Stimulated activated CD8-positive, alpha-beta memory T cell treated with anti-CD3 and anti-CD28 coated beads, Interleukin-7, amount 100 ng/mL, for 48 hours (primary cell): ENCODE measurements at places on chromosomes 3 and 15.

DNA sequence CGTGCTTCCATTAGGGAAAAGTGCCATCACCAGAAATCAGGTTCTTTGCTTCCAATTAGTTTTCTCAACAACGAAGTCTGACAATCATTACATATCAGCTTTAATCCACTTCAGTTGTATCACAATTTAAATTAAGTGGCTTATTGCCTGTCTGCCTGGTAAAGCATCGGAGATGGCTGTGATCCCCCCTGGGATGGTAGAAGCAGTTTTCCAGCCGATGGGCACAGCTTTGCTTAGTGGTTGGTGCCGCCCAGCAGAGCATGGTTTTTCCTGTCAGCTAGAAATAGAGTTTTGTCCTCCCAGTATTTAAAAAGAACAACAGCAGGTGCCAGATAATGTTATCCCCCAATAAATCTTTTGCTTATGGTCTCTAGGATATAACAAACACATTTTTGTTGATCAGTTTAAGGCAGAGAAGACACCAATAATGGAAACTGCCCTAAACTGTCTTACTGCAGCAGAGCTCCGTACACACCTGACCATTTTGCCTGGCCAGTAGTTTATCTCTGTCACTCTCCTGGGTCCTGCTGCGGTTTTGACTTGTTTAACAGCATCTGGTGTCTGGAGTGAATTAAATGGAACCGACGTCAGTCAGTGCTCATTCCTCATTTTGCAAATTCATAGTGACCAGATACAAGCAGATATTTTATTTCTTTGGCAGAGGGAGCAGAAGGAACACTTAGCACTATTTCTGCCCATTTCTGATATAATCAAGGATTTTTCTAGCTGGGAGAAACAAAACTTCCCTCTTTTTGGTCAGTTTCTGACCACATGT is 79.1 kb downstream of the SLC49A4 start:
- DNase-seq, result no peak

- DNase-seq, result no peak
Measured at GRCh38 chr3:18835021-18835420, 313.3 kb upstream of the KCNH8 start.

DNA sequence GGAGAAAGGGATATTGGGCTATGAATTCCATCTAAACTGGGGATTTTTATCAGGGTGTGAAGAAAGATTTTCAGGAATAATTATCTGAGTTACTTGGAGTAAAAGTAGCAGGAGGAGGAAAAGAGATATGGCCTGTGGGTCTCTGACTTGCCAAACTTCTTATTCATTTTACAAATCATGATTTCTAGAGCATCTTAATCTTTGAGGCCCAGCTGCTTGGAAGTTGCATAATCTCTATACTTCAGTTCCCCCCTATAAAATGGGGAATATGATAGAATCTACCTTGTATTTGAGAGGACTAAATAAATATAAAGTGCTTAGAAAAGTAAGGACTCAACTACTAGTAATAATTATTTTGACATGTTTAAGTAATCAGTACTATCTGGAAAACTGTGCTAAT is 11.0 kb upstream of the GABPB1 start:
- DNase-seq, result no peak

DNA sequence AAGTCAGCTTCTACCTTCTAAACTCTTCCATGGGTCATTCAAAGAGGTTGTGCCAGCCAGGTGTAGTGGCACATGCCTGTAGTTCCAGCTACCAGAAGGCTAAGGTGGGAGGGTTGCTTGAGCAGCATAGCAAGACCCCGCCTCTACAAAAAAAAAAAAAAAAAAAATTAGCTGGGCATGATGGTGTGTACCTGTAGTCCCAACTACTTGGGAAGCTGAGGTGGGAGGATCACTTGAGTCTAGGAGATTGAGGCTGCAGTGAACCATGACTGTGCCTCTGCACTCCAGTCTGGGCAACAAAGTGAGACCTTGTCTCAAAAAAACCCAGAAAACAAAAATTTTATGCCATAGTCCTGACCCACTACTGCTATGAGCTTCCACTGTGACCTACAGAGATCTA is 126.8 kb downstream of the MDFIC2 start:
- DNase-seq, result no peak

GRCh38 chr3:172513488-172513887 is 9.7 kb downstream of the TNFSF10 start:
- DNase-seq, result no peak

- DNase-seq, result no peak
Measured at GRCh38 chr3:134929976-134930375, 134.9 kb downstream of the EPHB1 start.

DNA sequence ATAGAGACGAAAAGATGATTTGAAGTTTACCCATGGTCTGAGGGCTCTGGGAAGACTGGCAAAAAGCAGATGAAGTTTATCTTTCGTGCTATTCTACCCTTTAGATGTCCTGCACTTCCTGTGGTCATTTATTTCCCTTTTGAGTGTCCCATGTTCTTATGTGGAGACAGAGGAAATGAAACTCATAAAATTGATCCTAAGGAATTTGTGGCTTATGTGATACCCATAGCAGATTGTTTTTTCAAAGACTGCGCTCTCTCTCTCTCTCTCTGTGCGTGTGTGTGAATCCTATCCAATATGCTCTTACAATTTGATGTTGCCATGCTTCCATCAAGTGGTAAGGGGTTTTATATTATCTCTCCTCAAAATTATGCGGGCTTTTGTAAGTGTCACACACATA is 607.5 kb upstream of the DPPA4 start:
- DNase-seq, result no peak

GRCh38 chr3:138687236-138687635 is 78.7 kb downstream of the FAIM start:
- no peak for DNase-seq

DNA sequence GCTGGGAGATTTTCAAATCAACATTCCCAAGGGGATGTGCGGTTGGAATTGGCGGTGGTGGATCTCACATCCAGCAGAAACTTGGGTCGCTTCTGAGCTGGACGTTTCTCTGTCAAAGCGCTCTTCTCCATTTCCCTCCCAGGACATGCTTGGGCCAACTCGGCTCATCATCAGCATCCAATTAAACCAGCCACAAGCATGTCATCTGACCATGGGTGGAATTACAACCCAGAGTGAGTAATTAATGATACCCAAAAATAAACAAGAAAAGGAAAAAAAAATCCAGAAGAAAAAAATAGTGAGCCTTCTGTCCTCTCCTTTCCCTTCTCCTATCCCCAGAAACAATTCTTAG is 111.2 kb downstream of the XXYLT1 start:
- no peak for DNase-seq

DNA sequence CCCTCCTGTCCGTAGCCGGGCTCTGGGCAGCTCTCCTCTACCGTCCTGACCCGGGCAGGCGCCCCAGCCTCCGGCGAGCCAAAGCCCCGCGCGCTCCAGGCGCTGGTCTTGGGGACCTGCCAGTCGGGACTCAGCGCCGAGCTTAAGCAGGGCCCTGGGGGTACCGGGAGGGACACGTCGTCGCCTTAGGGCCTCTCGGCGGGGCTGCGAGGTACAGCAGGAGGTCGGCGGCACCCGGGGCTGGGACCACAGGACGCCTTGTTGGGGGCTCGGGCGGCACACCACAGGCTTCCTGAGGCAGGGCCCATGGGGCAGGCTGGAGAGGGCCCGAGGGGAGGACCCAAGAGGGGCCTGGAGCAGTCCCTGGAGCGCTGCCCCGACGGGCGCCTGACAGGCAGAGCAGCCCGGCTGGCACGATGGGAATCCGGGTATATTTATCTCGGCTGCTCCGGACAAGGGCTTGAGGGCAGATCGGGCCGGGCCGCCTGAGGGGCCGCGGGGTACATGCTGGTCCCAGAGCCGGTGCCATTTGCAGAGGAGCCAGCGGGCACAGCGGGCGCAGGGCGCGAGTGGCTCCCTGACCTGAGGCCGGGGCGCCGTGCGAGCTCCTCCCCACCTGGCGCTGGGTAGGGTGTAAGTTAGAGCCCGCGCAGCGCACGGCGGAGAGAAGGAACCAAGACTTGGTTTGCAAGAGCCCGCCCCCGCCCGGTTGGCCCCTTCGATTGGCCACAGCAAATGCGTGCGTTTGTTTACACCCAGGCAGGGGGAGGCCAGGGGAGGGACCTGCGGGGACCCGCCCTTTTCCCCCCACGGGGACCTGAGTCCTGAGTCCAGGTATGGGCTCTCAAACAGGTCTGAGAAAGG is 574 bp downstream of the SLC38A3 start:
- DNase-seq, result peak; percentile 18

- no peak for DNase-seq
Measured at GRCh38 chr15:36363335-36363734, 216.1 kb upstream of the CDIN1 start.

DNA sequence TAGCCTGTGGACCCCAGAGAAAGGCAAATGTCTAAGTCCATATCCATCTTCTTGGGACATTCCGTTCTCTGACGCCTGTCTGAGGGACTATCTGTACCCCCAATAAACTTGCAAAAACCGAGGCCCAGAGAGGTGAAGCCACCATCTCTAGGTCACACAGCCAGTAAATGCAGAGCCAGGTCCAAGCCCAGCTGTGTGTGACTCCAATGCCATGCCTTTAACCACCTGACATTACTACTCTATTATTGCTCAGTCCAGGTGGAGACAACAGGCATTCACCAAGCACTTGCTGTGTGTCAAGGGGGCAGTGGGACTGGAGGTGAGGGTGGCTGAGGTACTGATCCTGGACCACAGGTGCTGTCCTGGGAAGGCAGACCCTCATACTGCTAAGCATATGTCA is 25.4 kb downstream of the CYP8B1 start:
- DNase-seq, result no peak

GRCh38 chr15:93486407-93487117 is 397.6 kb upstream of the RGMA start:
- no peak for DNase-seq

DNA sequence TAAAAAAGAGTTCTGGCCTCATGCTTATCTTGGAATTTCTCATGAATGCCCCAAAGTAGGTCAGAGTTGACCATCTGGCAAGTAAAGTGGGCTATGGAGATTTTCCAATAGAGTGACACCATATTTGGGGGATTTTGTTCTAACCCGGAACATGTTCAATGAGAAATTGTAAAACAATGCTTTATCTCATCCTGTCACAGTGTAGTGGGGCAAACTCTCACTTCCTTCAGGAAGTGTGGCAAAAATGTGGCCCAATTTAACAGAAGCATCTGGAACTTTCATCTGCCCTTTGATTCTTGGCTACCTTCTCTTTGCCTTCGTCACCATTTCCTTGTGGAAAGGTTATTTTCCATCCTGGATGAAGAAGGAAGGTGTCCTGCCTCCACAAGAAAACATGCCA is 70.8 kb downstream of the ADAMTS9 start:
- DNase-seq, result no peak

- peak; percentile 74 for DNase-seq
Measured at GRCh38 chr15:38670128-38671005, 105.8 kb upstream of the RASGRP1 start.

- DNase-seq, result no peak
Measured at GRCh38 chr15:73127302-73127936, 75.2 kb downstream of the NEO1 start.

DNA sequence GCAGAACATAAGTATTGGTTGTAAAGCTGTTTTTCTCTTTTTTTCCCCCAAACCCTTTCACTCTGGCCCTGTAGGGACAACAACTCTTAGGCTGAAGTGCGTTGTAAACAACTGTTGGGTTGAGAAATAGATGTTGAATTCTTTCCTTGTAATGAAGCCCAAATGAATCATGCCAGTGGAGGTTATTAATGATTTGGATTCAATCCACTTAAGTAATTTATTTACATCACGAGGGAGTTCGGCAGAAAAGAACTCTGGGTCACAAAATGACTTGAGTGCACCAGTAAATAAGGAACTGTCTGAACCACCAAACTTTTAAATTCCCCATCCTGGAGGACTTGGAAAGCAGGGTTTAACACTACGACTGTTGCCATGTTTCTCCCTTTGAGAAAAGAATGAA is 218.9 kb downstream of the PDZRN3 start:
- no peak for DNase-seq
